KG1 (cell line): ENCODE measurements at places on chromosomes 5 and 9.

DNA sequence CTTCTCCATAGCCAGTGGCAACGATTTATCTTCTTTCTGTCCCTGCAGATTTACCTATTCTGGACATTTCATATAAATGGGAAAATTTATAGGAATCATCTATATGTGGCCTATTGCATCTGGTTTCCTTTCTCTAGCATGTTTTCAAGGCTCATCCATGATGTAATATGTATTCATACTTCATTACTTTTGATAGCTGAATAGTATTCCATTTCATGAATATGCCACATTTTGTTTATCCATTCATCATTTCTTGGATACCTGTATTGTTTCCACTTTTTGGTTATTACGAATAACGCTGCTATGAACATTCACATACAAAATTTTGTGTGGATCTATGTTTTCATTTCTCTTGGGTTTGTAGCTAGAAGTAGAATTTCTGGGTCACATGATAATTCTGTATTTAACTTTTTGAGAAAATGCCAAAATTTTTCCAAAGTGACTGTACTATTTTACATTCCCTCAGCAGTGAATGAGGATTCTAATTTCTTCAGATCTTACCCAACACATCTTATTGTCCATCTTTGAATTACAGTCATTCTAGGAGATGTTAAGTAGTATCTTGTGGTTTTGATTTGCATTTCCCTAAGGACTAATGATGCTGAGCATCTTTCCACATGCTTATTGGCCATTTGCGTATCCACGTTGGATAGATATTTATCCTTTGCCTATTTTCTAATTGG, 3.6 kb downstream of the IARS1 start:
- DNase-seq, result no peak

DNA sequence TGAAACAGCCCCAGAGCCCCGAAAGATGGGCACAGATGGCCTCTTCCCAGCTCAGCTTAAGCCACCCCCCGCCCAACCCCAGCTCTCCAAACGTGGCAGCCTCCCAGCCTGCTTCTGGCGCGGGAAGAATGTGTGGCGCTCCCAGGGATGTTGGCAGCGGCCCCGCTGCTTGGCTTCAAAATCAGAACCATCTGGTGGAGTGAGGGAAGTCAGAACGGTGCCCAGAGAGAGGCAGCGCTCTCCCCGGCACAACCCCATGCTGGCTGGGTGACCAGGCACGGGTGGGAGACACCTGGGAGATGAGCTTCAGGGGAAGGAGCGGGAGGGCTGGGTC, 72.7 kb upstream of the ORM1 start:
- no peak for DNase-seq

DNA sequence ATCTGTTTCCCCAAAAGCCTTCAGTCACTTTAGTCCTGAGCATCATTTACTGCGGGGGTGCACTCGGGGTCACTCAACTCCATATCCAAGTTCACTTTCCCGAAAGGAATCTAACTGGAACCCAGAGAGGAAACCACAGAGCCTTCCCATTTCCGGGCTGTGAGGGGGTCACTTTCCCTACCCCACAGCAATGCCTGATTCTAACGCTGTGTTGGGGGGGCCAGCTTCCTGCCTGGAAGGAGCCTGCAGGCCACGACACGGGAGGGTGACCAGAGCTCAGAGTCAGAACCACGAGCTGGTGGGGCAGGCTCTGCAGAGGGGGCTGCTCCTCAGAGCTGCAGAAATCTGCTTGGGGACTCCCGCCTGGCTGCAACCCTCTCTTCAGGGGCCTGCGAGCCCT, 20.3 kb downstream of the BRD9 start:
- no peak for DNase-seq

GRCh38 chr5:72383726-72384125, 63.6 kb downstream of the PTCD2 start:
- DNase-seq, result no peak

GRCh38 chr5:136396886-136397285, 31.5 kb upstream of the TRPC7 start:
- DNase-seq, result no peak
